ENCODE measurements at places on chromosomes 7 and 10.
A peak's percentile ranks its signal among the peaks of the same experiment; 100 is the strongest.

GRCh38 chr7:284762-285722 lies 4.9 kb upstream of the FOXL3 start:
- no peak for DNase-seq

GRCh38 chr7:146486519-146486918 lies 369.9 kb downstream of the CNTNAP2 start:
- DNase-seq, result no peak

DNA sequence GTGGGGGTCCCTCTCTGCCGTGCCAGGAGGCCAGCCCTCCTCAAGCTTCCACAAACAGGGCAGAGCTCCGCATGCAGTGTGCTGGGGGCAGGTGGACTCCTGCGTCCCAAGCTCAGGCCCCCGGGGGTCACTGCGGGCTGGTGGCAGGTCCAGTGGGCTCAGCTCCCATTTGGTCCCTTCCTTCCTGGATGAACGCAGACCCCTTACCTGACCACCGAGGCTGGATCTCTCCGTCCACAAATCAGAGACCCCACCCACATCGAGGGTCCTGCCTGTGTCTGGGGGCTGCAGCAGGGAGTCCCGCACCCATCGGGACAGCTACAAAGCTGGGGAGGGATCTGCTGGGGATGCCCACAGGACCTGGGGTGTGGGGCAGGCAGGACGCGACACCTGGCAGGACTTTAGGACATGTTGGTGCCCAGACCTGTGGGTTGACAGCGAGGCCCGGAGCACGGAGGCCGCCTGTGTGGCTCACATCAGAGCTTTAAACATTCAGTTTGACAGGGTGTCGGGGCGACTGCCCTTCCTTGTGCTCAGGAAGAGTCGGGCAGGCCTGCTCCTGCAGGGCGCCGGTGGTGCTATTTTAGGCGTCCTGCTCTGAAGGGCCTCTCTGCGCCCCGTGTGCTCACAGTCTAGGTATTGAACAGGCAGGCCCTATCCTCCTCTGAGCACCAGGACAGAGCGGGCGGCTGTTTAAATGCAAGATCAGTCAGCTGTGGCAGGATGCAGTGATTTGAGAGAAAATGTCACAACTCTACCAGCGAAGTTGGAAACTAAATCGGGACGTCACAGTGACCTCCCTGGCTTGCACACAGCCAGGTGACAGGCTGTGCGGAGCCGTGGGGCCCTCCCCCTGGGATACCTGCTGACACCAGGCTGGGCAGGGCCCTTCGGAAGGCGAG lies 15.9 kb upstream of the CFAP46 start:
- DNase-seq, result no peak

DNA sequence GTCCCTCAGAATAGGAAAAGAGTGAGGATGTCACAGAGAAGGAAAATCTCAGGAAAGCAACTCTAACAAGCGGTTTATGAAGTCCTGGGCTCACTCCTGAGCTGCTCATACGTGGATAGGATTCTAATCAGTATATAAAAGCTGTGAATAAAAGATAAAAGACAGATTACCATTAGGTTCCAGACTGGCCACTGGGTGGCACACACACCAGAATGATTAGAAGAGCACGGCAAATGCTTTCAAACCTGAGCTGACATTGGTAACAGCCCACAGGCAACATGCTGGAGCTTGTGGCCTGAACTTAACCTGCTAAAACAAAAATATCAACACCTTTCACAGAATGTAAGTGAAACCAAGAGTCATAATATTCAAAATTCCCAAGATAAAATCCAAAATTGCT lies 370.8 kb downstream of the GRID1 start:
- peak; percentile 2 for DNase-seq
